ENCODE measurements at places on chromosomes 4 and X. TPM values are rescaled to one million over a fixed set of nuclear protein-coding genes. Genes with fewer than 3 reads are reported as not detected.
A peak's percentile ranks its signal among the peaks of the same experiment; 100 is the strongest.

Gene ARSJ
- not detected for total RNA-seq

Gene COL4A6
- not detected for total RNA-seq

Gene JCHAIN
- not detected for total RNA-seq

Gene UVSSA
- total RNA-seq = 25.8 TPM

Gene AFP
- total RNA-seq = not detected

DNA sequence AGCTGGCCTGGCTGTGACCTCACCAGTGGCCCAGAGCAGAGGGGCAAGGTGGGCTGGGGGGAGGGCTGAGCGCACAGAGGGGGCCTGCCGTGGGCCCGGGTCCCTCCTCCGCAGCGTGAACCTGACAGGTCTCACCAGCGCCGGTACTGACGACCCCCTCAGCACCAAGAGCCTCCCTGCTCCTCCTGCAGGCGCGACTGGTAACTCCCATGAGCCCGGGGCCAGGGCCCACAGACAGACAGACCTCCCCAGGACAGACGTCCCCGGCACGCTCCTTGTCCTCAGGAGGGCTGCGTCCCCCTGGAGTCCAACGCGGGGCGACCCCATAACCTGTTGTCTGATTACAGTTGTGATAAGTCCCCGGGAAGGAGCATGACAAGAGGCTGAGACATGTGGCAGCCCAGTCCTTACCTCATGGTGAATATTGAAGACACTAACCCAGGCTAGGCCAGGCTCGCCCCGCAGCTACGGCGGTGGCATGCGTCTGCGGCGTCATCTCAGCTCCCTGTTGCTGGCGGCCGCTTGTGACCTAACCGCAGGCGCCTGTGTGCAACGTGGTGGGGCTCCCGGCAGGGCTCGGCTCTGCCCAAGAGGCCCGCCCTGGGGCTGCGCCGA is 8.5 kb downstream of the AKAP17A start:
- DNase-seq = no peak

DNA sequence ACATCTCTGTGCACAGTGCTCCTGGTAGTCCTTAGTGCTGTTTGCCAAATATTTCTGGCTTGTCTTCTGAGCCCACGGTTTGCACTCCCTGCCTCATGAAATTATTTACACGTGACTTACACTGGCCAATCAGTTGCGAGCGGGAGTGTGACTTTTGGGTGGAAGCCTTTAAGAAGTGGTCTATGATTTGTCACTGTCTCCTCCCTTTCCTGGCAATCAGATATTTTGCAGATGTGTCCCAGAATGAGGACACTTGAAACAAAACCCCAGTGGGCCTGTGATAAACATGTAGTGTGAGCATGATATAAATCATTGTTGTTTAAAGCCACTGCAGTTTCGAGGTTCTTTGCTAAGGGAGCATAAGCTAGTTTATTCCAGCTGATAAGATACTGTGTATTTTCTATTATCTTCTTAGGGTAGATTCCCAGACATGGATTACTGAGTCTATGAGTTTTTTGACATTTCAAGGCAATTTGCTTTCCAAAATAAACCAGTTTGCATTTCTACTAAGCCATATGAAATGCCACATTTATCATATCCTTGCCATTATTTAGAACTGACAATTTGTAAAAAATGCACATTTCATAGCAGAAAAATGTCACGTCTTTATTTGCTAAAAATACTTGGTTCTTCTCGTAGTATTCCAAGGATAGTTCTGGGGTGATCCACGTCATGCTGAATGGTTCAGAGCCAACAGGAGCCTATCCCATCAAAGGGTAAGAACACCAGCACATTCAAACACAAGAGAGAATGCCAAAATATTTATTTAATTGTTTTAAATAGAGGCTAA is 12.0 kb downstream of the BST1 start:
- no peak for DNase-seq

GRCh38 chr4:176726803-176727202 is 65.9 kb downstream of the VEGFC start:
- DNase-seq = no peak

- DNase-seq = no peak
Observed at GRCh38 chr4:38184404-38184803, 224.2 kb downstream of the PTTG2 start.

DNA sequence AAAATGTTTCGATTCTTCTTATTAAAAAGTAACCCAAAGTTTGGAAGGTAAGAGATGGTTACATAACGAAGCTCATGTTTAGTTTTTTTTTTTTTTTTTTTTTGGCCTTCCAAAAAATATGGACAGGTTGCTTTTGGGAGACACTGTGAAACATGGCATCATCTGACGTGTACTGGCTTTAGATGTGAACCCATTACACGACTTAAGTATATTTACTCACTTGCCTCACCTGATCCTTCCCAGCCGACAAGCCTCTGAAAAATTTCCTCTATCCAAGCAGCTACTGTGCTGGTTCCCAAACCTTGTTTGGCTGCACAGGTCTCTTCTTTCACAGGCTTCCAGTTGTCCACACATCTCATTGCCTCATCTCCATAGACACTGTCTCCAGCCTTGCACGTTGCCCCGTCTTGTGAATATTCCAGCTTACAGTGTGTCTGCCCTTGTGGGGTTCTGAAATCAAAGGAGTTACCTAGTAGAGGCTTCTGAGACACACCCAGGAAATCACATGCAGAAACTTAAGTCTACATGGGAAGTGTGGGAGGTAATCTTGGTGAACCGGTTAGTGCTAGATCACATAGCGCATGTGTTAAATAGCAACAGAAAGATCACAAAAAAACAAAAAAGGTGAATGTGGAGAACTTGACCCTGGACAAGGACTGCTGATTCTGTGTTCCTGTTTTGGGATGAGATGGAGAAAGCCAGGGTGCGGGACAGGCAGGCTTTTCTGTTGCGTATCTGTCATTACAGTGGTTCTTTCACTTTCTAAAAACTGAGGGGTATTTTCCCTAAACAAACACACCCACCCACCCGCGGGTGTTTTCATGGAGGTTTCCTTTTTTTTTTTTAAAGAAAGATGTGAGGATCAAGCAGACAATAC is 328.6 kb downstream of the ARHGAP10 start:
- peak; percentile 10 for DNase-seq

- no peak for DNase-seq
Observed at GRCh38 chrX:39955625-39956024, 142.1 kb downstream of the BCOR start.

Measured in activated T-helper 1 cell treated with anti-CD3 and anti-CD28 coated beads, Interleukin-12 subunit alpha, Interleukin-12 subunit beta, Interleukin-2, Interleukin-4 antibody, amounts not matched to agents 30 ng/mL and 10 ng/mL and 1 ng/mL, durations not matched to agents 14 hours and 24 hours and 36 hours (primary cell).